ENCODE measurements at places on chromosomes 16 and 17.

DNA sequence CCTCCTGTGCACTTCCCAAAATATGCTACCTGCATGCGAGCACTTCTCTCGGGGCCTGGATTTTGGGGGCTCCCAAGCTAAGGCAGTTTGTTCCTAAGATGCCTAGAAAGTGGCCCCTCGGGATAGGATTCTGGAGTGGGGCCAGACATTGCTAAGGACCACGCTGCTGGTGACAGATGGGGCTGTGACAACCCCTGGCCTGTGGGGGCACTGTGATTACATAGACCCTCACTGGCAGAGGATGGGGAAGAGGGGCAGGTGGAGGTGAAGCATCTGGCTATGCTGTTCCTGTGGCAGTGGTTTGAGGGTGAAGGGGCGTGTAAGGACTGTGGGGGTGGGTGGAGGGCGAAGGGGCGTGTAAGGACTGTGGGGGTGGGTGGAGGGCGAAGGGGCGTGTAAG, 128.4 kb downstream of the ENGASE start:
- DNase-seq: no peak

DNA sequence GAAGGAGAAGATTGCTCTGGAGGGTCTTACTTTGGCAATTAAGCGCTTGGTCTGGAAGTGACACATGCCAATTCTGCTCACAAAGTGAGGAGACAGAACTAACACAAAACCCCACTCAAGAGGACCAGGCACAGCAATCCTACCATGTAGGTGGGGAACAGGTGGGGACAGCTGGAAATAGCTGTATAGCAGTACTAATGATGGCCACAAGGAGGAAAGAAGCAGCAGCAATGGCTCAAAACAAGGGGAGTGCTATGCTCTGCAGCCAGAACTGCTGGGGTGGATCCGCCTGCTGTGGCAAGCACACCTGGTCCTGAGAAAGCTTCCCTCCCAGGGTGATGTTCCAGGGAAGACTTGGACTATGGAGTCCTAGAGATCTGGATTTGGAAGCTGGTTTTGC, 17.0 kb upstream of the TMEM132E start:
- no peak for DNase-seq

- no peak for DNase-seq
Observed at GRCh38 chr17:57505841-57506773, 239.0 kb downstream of the CCDC182 start.

DNA sequence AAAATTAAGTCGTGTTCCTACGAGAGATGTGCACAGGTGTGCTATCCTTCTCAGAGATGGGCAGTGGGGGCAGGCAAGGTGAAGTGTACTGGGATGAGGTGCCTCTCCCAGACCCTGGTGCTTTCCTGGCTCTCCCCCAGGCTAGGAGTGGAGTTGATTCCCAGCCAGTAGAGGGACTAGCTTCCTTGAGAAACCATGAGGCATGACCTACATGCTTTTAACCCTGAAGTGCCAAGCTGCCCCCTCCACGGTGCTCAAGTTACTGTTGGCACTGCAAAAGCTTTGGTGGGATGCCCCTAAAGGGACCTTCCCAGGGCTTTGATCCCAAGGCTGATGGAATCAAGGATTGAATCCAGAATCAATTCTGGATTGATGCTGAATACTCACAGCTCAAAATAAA, 47.0 kb upstream of the SREBF1 start:
- no peak for DNase-seq

DNA sequence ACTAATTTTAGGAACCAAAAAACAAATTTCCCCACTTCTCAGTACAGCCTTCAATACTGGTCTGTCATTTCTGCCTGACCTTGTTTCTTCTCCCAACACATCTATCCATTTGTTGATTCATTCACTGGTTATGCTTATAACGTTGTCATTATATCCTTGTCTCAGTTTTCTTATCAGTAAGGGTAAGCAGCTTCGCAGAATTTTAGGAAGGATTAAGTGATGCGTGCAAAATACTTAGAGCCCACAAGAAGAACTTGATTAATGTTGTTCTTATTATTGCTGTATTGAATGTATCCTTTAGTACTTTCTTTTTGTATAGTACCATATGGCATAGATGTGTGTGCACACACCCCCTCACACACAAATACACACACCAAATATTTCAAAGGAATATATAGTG, 403.5 kb upstream of the HSBP1 start:
- no peak for DNase-seq
